ENCODE measurements at places on chromosomes 6 and 20.

DNA sequence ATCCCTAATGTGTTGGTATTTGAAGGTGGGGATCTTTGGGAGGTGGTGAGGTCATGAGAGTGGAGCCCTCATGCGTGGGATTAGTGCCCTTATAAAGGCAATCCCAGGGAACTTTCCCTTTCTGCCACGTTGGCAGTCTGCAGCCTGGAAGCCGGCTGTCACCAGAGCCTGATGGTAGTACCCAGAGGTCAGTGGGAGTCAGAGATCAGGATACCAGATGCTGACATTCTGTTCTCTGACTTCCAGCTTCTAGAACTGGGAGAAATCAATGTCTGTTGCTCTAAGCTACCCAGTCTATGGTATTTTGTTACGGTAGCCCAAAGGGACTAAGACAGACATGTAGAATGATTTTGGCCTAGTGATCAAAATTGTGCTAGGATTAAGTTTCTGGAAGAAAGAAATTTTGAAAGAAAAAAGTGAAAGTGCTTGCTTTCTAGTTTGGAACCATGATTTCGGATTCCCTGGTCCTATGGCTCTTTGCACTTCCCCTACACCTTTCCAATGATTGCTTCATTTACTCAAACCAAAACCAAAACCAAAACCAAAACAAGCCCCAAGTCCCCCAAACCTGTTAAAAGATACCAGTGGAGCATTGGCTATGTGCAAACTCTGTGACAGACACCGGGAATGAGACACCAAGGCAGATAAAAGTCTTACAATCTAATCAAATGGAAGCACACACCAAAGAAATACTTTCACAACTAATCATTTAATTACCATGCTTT lies 173.7 kb upstream of the ZNF217 start:
- DNase-seq, result no peak

- no peak for DNase-seq
Observed at GRCh38 chr20:62148908-62149314, 5.3 kb downstream of the SS18L1 start.

DNA sequence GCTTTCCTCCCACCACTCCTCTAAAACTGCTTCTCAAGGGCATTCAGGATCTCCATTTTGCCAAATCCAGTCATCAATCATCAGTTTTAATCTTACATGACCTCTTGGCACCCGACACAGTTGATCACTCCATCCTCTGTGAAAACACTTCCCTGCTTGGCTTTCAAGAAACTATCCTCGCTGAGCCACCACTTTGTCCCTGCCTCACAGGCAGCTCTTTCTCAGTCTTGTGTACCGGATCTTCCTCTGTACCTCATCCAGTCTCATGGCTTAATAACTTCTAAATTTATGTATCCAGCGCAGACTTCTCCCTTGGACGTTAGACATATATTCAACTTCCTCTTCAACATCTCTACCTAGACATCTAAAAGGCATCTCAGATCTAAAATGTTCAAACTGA lies 89.9 kb downstream of the BTBD9 start:
- DNase-seq, result no peak

GRCh38 chr20:61982191-61982950 lies 83.3 kb downstream of the TAF4 start:
- DNase-seq, result no peak

DNA sequence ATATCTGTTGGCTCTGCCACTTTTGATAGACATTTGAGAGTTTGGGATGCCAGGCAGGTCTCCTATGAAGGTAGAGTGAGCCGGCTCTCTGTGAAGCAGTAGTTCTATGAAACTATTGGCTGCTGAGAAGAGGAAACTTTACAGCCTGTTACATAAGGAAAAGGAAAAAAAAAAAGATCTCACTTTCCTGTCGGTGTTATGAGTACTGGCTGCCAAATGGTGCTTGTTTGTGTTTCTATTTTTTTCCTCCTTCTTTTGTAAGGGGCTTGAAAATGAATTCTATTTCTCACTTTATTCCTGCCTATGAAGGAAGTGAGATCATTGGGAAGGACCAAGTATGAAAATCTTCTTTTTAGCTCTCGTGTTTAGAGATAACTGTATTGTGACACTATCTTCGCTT lies 73.1 kb upstream of the CLDN20 start:
- DNase-seq, result no peak

- no peak for DNase-seq
Observed at GRCh38 chr6:165184192-165184979, 125.0 kb downstream of the C6orf118 start.

GRCh38 chr20:62873280-62873679 lies 11.7 kb upstream of the TCFL5 start:
- DNase-seq, result no peak

GRCh38 chr20:1327241-1327653 lies 1.7 kb downstream of the SDCBP2 start:
- no peak for DNase-seq

DNA sequence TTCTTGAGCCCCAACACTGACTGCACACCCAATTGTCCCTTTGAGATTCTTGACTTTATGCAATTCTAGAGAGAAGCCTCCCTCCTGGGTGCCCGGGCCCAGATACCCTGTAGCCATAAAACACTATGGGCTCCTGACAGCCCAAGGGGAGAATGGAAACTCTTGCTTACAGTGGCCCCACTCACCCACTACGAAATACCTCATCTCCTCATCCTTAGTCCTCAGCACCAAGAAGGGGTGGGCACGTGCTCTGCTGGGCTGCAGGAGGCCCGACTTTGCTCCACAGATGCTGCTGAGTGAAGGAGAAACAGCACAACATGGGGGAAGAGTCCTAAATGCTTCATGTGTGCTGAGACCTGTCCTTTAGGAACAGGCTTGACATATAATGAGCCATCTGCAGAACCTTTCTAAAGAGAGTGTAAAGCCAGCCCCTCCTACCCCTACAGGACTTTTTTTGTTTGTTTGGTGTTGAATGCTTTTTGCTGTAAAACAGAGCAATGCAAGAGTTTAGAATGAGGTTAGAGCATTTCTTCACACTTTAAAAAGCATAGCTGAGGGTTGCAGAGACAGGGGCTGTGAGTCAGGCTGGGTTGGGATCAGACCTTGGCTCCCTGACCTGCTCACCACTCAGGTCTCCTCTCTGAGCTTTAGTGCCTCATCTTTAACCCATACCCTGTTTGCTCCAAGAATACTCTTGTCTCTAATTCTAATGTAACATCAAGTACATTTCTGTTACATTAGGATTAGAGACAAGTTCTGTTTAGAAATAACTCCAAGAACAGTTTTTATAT lies 17.6 kb upstream of the SIRPG start:
- no peak for DNase-seq

- DNase-seq, result no peak
Observed at GRCh38 chr20:50969912-50970311, 11.3 kb downstream of the MOCS3 start.

GRCh38 chr20:55582498-55582897 lies 422.8 kb downstream of the CBLN4 start:
- DNase-seq, result no peak

DNA sequence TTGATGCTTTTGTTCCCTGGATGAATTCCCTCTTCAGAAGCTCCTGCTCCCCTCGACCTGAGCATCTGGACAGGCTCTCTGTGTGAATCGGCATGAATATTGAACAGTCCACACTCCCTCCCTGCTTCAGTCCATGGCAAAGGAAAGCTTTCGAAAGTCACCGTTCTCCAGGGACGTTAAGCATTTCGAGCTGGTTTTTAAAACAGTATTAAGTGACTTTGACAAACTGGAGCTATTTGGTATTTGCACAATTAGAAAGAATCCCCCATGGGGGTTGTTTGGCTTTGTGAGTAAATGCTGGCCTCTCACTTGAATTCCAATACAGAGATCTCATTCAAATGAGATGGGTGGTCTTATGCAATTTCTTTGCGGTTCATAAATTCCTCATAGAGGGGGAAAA lies 85.3 kb upstream of the TIAM2 start:
- DNase-seq, result no peak

DNA sequence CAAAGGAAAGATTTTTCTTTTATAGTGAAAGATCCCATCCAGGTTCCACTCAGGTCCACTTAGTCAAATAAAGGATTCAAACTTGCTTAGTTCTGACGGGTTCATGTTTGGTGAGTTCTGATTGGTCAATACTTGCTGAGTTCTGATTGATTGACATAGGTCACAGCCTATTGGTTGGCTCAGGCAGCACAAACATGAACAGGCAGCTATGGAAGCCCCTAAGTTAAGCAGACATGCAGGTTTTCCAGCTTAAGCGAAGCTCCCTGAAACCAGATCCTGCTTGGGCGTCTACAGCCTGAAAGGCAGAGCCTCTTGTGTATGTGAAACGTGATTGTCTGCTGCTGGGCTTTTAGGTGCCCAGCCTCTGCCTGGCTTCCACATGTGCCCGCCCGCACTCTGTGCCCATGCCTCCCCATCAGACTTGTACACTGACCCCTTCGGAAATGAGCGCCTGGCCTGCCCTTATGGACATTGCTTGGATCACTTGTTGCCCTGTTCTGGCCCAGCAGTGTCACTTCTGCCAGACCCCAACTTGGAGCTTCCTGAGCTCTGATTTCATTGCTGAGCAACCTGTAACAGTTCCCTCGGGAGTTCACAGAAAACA lies 45.4 kb upstream of the ECI2 start:
- no peak for DNase-seq

DNA sequence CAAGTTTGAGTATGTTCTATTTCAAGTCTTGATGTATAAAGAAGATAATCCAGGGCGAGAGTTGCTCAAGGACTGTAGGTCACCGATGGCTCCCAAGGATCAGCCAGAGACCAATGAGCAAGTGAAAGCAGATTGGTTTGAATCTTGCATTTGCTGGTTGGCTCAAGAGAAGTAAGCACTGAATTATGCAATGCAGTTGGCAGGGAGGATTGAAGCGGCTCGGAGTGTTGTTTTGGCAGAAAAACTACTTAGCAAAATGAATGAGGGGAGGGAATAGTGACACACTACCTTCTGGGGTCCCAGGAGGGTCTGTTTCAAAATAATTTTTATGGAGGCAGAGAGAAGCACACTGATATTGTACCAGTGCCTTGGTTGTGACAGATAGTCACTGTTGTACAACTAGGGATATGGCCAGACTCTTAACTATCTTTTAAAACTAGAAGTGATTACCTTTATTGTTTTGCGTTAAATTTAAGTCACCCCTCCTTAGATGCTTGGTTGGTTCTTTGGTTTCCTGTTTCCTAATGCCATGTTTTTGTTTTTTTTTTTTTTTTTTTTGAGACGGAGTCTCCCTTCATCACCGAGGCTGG lies 15.7 kb downstream of the SASH1 start:
- no peak for DNase-seq

DNA sequence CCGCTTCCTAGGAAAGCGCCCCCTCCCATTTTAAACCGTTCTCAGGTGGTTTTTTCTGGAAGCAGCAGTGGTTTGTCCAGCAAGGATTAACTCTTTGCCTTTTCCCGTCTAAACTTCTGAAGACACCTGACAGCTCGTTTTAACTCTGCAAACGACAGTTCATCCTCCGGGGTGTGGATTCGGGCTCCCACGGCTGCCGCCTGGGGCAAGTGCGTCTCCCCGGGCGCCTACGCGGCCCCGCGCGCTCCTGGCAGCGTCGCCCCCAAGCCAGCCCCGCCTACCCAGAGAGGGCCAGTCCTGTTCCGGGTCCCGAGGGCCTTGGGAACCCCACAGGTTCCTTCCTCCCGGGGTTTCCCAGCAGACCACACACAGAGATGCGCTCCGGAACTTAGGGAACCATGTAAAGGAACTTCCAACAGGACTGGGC lies 54.4 kb downstream of the PRR18 start:
- DNase-seq, result no peak

GRCh38 chr20:34023937-34024722 lies 30.4 kb downstream of the RALY start:
- DNase-seq, result no peak

- no peak for DNase-seq
Observed at GRCh38 chr6:157272372-157272771, 50.9 kb downstream of the TMEM242 start.

DNA sequence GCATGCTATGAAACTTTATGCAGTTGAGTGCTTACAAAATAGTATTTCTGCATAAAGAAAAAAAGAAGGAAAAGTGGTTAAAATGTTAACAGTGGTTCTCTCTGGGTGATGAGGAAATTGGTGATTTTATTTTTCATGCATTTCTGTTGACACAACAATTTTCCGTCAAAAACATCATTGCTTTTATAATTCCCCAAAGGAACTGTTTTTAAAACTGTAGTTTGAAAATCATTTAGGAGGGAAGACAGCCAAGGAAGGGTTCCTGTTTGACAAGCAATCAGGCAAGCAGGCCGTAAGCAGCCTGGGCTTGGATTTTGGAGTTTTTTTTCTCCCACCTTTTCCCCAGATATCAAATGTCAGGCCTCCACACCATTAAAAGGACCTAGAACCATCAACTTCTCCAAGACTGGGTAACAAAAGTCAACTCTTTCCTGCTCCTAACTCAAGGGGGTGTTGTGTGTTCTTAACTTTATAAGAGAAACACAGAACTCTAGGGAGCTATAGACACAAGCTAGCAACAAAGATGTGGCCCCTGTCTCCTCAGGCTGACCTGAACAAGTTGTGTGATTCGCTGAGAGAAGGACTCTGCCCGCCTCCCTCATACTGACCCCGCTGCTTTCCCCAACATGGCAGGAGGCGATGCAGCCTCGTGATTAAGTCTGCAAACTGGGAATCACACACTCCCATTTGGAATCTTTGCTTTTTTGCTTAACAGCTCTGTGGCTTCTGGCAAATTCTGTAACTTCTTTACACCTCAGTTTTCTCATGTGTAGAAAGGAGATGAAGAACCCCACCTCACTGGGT lies 146.6 kb downstream of the BCAS1 start:
- DNase-seq, result no peak

GRCh38 chr6:73503027-73503772 lies 17.6 kb downstream of the EEF1A1 start:
- no peak for DNase-seq

DNA sequence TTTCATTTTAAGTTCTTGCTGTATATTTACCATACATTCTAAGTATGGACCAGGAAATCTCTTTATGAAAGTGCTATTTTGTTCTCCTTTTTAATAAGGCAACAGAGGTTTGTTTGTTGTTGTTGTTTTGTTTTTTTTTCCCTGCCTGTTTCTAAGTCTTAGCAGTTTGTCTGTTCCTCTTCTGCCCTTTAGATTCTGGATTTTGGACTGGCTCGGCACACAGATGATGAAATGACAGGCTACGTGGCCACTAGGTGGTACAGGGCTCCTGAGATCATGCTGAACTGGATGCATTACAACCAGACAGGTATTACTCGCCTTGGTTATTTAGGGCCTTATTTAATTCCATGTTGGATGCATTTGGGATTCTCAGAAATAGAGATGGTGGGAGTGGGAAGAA lies 48.0 kb downstream of the MAPK14 start:
- DNase-seq, result no peak

DNA sequence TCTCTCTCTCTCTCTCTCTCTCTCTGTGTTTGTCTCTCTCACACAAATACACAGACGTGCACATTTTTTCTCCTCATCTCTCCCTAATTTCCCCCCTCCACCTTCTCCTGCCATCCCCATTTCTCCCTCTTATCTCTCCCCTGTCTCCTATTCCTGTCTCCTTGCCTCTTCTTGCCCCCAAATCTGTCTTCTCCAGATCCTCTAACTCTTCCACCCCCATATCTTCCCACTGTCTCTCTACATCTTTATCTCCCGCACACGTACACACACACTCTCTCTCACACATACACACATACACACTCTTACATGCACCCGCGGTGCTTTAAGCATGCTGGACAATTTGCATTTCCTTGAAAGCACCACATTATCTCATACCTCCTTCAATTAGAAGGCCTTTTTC lies 15.9 kb downstream of the KIZ start:
- DNase-seq, result no peak

GRCh38 chr6:71056656-71057055 lies 99.8 kb upstream of the B3GAT2 start:
- DNase-seq, result no peak

- DNase-seq, result no peak
Observed at GRCh38 chr20:41181567-41181966, 44.2 kb downstream of the PLCG1 start.

- no peak for DNase-seq
Observed at GRCh38 chr6:3228046-3228671, 706 bp upstream of the TUBB2B start.

All from smooth muscle cell of the brain vasculature (primary cell).